ENCODE measurements at places on chromosomes 3 and 15.

DNA sequence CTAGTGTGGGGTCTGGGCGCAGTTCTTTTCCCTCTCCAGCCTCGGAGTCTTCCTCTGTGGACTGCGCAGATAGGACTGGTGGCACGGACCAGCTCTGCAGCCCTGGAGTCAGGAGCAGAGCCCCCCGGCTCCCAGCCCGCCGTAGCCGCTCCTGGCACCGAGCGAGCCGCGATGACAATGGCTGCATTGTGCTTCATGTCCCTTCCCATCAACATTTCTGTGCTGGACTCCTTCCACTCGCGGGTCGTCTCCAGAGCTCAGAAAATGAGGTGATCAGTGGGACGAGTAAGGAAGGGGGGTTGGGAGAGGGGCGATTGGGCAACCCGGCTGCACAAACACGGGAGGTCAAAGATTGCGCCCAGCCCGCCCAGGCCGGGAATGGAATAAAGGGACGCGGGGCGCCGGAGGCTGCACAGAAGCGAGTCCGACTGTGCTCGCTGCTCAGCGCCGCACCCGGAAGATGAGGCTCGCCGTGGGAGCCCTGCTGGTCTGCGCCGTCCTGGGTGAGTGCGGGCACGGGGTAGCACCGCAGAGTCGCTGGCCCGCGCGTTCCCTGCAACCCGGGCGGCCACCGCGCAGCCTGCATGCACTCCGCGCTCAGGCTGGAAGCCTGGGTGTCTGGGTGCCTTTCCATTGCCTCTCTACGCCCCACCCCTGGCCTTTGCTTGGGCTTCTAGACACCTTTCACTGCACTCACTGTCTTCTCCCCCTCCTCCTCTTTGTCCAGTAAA is at the start of gene TF:
Gene TF, plus strand, starts transcription at position 413 of the 731 bp plus-strand sequence. Its CDS starts 48 bp downstream, at position 461.
- no peak for DNase-seq

GRCh38 chr15:69748576-69749185 is 296.1 kb downstream of the RPLP1 start:
- DNase-seq = no peak

DNA sequence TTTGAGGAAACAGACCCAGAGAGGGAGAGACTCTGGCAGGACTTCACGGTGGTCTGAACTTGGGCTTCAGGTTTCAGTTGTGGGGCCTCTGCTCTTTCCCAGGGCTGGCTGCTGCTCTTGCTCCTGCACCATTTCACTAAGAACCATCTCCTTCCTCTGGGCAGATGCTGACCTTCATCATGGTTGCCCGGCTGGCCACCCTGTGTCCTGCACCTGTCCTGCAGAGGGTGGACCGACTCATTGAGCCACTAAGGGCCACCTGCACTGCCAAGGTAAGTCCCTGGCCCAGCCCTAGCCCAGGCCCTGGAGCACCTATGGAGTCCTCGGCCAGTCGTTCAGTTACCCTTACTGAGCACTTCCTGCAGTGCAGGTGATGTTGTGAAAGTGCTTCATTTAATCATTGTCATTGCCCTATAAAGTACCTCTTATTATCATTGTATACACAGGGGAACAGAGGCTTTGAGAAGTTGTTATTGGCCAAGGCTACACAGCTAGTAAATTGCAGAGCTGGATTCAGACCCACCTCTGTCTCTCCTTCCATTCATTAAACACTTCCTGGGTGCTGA is 10.0 kb downstream of the RPL32 start:
- DNase-seq = no peak

DNA sequence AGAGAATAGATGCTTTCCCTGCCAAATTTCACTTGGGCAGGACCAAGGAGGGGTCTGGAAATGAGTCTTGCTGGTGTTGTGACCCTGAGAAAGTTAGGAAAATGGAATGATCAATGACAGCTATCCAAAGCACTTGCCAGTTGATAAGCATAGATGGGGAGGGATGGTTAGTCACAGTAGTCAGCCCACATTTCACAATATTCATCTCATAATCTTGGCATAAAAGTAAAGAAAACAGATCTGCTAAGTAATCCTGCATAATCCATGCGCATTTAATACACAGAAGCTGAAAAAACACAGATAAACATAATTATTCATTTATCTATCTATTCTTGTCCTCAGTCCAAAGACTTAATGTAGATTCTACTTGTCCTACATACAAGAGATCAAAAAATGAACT is 184.1 kb downstream of the ZIC4 start:
- DNase-seq = no peak

DNA sequence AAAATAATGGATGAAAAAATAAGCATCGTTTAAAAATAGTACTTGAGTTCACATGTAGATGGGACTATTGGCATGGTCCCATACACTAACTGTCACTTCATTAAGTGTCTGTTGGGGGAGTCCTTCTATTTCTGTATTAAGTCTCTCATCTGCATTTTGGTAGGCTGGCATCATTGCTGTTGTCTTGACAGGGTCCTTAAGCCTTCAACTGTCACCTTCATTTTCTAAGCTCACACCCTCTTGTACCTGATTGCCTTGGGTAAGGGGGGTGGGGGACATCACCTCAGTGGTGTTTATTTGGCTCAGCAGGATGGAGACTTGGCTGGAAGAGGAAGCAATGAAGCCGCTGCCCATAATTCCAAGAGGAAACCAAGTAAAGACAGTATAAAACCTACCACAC is 202.0 kb upstream of the VEPH1 start:
- DNase-seq = no peak

- DNase-seq = no peak
Measured at GRCh38 chr3:4938281-4938982, 40.8 kb upstream of the BHLHE40 start.

- DNase-seq = no peak
Measured at GRCh38 chr3:178841011-178841410, 230.6 kb downstream of the ZMAT3 start.

DNA sequence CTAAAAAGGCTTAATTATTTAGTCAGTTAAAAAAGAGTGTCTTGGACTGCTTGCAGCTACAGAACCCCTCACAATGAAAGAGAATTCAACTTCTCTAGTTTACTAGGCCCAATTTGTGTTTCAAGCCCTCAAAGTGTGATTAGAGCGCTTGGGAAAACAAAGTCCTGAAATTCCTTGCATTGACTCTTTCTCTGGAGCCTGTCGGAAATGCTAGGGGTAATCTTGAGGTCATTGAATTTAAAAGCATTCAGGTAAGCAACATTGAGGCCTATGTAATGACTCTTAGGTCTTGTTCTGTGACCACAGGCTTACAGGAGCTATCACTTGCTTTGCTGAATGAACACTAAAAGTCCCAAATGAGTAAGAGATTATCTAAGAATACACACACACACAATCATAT is 186.0 kb downstream of the NLGN1 start:
- DNase-seq = no peak

GRCh38 chr3:94459167-94459566 is 396.3 kb downstream of the NSUN3 start:
- no peak for DNase-seq

DNA sequence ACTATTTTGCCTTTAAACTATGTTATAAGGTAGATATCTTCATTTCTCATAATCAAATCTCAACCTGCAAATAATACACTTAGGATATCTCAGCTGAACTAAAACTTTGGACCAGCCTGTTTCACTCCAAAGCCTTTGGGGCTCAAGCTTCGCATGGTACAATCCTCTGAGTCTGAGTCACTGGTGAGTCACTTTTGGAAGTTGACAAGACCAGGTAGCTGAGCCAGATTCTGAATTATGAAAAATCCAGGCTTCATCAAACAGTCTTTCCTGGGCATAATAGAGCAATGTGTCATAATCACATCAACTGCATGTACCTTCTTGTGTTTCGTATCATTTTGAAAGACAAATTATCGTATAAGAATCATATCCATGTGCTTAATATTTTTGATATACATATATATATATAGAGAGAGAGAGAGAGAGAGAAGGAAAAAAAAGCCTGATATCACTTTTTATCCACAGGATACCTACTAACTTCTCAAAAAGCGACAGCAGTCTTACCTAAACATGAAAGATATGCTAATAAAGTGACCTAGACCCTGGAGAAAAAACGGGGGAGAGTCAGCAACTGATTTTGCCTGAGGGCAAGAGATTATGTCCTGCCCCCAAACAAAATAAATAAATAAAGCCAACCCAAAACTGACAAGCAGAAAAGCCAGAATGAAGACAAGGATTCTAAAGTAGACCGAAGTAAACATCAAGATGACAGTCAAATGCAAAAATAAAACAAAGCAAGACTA is 263.9 kb upstream of the TGFBR2 start:
- no peak for DNase-seq

DNA sequence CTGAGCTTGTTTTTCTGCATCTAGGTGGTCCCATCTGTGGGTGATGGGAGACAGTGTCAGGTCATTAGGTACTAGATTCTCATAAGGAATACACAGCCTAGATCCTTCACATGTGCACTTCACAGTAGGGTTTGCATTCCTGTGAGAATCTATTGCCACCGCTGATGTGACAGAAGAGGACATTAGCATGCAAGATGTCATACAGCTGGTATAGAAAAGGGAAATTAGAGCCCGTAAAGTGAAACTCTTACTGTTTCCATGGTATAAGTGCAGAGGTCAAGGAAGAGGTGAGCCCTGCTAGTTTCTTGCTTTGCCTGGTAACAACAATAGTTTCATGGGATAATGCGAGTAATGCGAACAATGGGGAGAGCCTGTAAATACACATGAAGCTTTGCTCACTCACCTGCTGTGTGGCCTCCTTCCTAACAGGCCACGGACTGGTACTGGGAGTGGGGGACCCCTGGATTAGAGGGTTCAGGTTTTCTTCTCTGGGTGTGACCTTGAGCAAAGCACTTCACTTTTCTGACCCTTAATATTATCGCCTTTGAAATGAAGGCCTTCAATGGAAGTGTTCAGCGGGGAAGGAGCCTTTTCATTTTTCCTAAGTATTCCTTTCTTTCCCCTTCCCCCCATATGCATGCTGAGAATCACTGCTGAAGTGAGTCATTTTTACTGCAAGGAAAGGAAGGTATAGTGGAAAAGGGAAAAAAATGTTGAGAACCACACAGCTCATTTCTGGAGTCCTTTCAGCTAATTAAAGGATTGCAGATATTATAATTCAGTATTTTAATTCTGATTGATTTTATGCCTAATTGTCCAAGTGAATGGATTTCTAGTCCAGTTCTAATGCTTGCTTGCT is 286.4 kb downstream of the UBE2E2 start:
- no peak for DNase-seq

DNA sequence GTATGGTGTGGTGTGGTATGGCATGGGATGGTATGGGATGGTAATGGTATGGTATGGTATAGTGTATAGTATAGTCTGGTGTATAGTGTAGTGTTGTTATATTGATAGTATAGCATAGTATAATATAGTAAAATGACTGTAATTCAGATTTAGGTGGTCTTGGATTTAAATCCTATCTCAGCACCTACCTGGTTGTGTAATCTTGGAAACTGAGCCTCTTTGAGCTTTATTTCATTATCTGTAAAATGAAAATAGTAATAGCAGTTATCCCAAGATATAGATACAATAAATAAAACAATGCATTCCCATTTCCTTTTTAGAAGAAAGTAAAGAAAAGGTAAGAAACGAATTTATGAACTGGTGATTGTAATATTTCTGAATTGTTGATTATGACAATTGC is 27.5 kb upstream of the MEF2A start:
- DNase-seq = no peak

- DNase-seq = no peak
Measured at GRCh38 chr3:107574650-107575049, 51.9 kb downstream of the BBX start.

GRCh38 chr3:187521546-187521945 is 148.6 kb downstream of the SST start:
- DNase-seq = no peak

GRCh38 chr3:23697416-23697815 is 108.3 kb upstream of the UBE2E1 start:
- no peak for DNase-seq

GRCh38 chr15:57085267-57085666 is 166.8 kb downstream of the TCF12 start:
- no peak for DNase-seq

GRCh38 chr3:84724877-84725276 is 233.9 kb upstream of the CADM2 start:
- DNase-seq = no peak

GRCh38 chr3:161264852-161265251 is 43.7 kb downstream of the NMD3 start:
- DNase-seq = no peak

- no peak for DNase-seq
Measured at GRCh38 chr15:42267286-42267685, 5.7 kb upstream of the GANC start.

DNA sequence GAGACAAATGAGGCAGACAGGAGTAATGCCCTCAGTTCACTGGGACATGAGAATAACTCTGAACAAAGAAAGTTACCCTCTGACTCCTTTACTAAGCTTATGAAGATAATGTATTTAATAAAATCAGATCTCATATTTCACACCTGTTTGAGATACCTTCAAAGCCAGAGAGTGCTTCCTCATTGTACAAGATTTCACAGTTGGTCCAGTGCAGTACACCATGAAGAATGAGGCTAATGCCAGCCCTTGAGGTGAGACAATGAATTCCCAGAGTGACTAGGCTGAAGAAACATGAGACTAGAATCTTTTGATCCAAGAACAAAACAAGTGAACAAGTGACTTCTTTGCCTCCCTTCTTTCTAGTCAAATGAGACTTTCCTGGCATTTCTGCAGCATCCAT is 1133.8 kb downstream of the TUSC7 start:
- DNase-seq = no peak

DNA sequence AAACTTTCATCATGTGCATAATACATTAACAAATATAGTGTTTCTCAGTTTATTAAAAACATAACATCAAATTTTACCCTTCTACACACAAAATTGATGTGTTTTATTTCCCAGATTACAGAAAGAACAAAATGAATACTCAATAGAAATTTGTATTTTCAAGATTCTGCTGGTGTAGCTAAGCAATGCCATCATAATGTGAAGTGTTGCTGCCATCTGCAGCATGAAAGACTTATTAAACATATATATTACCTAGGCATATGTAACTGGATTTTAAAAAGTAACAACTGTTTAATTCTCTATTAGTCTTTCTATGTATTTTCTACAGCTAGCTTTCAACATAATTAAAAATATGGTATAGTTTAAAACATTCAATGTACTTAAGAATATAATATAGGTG is 27.5 kb downstream of the PLSCR5 start:
- DNase-seq = no peak

- DNase-seq = no peak
Measured at GRCh38 chr3:36615861-36616260, 148.5 kb downstream of the DCLK3 start.

Data from stimulated activated CD4-positive, alpha-beta T cell treated with anti-CD3 and anti-CD28 coated beads, Interleukin-1b, Interleukin-23, amount 100 ng/mL, for 1 hour (primary cell).